ENCODE measurements at places on chromosomes 1 and 21. TPM values are rescaled to one million over a fixed set of nuclear protein-coding genes. Genes with fewer than 3 reads are reported as not detected.

Gene OR10Z1
- polyA plus RNA-seq = 0.03 TPM

Gene RUNX3
- polyA plus RNA-seq = 0.54 TPM

Gene TNFRSF18
- 0.68 TPM for polyA plus RNA-seq

Gene PTPRC
- polyA plus RNA-seq = 5.4 TPM

Gene DPT
- 0.10 TPM for polyA plus RNA-seq

Gene AGMAT
- 25.2 TPM for polyA plus RNA-seq

Measured in right renal cortex interstitium (tissue), 3 donors.